Esophagus squamous epithelium (tissue), 5 donors: ENCODE measurements at places on chromosomes 6 and 20. TPM values are rescaled to one million over a fixed set of nuclear protein-coding genes. Genes with fewer than 3 reads are reported as not detected.

DNA sequence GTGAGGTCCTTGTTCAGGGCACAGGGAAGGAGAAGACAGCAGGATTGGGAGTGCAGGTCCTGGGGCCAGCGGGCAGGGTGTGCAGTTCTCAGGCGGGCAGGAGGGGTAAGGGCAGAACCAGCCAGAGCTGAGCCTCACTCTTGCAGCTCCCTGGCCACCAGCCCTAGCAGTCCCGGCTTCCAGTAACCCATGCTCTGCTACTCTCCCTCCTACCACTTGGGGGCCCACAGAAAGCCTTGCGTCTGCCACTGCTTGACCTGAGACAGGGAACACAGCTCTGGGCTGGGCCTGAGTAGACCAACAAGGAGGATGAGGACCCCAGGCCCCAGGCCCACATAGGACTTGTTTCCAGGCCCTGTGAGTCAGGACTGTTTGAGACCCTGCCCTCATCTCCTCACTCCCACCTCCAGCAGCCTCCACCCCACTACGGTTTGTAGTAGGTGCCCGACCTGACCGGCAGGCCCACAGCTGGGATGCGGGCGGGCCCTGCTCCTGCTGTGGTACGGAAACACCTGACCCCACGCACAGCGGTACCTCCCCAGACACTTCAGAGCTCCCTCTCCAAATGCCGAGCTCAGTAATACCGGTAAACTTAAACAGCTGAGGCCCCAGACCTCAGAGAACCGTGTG, 39.2 kb downstream of the KCNK5 start:
- H3K4me1 ChIP-seq, result peaks cover 19% of the 10 kb centered on the region
- no peak for DNase-seq
- H3K27me3 ChIP-seq, result no peaks in the 10 kb centered on the region
- no peak overlapping the region for H3K4me3 ChIP-seq

DNA sequence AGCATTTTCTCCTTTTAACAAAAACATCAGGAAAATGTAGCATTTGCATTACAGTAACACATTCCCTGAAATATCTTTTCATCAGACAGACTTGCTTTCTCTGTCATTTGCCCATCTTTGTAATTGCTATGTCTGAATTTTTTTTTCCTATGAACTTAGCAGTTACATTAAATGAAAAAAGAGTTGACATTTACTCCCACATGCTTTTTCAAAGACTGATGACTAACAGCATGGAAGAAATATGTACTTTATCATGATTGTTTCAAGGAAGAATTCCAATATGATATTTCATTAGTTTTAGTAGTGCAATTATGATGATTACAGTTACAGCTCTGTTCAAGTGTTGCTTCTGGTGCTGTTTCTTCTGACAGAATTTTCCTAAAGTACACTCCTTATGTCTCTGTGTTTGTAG, 864.5 kb upstream of the MAN1A1 start:
- H3K27ac ChIP-seq, result no peak overlapping the region
- no peak overlapping the region for H3K4me3 ChIP-seq
- no peaks in the 10 kb centered on the region for H3K4me1 ChIP-seq
- no peak for DNase-seq
- no peaks in the 10 kb centered on the region for H3K27me3 ChIP-seq

DNA sequence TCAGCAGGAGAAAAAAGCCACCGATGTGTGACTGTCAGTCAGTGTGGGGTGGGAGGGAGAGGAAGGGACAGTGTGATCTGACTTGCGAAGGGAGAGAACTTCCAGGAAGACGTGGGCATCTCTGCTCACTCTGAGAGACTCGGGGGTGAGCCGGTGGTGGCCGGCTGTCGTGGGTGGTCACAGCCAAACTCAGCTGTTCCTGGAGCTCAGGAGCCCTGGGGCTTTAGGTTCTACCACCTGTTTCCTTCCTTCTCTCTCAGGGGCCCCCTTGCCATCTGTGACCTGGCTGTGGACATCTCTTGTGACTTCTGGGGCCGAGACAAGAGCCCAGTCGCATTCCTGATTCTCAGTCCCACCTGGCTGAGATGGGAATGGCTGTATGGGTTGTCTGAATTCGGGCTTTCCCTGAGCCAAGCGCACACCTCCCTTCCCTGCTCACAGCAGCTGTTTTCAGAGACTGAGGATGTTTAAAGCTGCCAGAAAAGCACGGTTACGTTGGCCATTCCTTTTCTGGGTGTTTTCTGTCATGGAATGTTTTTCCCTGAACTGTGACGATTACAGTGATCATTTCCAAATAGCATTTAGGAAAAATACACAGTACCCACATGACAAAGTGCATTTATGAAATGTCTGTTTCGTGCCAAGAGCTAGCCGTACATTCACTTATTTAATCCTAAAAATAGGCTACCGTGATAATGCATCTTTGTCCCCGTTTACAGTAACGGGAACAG, 36.5 kb downstream of the SYNJ2 start:
- H3K27me3 ChIP-seq, result no peaks in the 10 kb centered on the region
- H3K4me1 ChIP-seq, result peaks cover 7% of the 10 kb centered on the region
- DNase-seq, result no peak

The RIPOR3 gene
- 1.8 TPM for total RNA-seq

The PRDM13 gene
- not detected for total RNA-seq

The NKAIN4 gene
- total RNA-seq, result not detected

The THBS2 gene
- total RNA-seq, result 26.1 TPM
